Right forelimb (tissue), 1 donor: ENCODE measurements at places on chromosomes 7 and 10.

DNA sequence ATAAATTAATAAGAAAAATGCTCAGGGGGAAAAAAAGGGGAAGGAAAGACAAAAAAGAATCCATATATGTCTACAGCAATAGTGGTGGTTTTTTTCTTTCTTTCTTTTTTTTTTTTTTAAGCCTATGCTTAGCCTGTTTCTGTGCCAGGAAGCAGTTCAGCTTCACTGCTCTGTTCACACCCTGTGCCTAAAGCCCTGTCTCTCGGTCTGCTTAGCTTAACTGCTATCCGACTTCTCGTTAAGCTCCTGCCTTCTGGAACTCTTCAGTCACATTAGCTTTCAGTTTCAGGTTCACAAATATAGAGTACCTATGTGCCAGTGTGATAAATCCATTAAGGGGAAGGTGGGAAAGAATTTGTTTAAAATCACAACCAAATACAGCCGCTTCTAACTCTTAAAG, 26.5 kb upstream of the NRG3 start:
- DNase-seq, result no peak

- no peak for DNase-seq
Observed at GRCh38 chr7:104981672-104982037, 32.4 kb upstream of the KMT2E start.

DNA sequence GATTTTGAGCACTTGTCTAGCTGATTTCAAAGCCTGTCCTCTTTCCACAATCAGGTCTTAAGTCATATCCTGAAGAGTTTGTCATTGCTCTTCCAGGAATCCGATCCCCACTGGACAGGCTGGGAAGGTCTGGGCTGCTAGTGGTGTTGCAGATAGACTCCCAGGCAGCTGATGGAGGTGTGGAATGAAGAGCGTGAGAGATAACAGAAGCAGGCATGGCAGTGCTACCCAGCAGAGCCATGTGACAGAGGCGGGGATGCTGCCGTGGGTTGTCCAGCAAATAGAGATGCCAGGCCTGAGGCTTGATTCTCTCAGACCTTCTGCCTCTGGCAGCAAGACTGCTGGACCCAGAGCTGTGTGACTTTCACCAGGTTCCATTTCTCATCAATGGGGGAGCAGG, 116.5 kb upstream of the EEPD1 start:
- no peak for DNase-seq

- DNase-seq, result peak; percentile 77
Observed at GRCh38 chr10:29496341-29497162, 138.2 kb downstream of the SVIL start.

DNA sequence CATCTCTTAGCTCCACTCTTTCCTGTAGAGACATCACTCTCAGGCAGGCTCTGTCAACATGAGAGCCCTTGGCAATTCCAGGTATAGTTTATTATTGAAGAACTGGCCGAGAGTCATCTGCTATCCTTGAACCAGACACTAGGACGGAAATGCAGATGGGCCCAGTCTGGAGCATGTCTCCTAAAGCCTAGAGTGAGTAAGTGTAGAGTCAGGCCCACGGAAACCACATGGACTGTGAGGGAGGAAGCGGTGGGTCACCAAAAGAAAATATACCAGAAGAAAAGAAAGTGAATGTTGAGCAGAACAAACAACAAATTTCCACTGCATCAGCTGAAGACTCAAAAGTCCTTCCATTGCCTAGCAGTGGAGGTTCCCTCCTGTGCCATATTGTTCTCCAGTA, 15.7 kb upstream of the RELN start:
- no peak for DNase-seq

DNA sequence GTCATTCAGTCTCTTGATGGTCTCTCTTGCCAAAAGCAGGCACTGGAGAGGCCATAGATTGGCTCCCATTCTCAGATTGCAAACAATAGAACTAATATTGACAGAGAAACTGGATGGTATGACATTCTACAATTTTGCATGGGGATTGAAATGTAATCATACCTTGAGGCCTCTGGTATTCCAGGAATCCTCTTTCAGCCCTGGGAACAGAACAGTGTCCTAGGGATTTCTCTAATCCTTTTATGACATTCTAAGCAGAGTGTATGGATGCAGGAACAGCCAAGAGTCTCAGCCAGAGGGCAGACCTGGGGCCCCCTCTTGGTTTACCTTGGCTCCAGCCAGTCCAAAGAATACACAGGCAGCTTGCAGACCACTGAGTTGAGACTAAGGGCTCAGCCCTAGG, 206.4 kb downstream of the KCNMA1 start:
- no peak for DNase-seq

- no peak for DNase-seq
Observed at GRCh38 chr10:123640016-123640535, 26.1 kb upstream of the GPR26 start.

- DNase-seq, result no peak
Observed at GRCh38 chr10:89845541-89846280, 144.3 kb downstream of the KIF20B start.

GRCh38 chr10:100114976-100115770, 33.5 kb upstream of the CPN1 start:
- DNase-seq, result peak; percentile 48

- DNase-seq, result no peak
Observed at GRCh38 chr10:9362721-9363120, 1308.2 kb downstream of the GATA3 start.

- DNase-seq, result no peak
Observed at GRCh38 chr10:60537697-60538096, 148.0 kb upstream of the ANK3 start.

DNA sequence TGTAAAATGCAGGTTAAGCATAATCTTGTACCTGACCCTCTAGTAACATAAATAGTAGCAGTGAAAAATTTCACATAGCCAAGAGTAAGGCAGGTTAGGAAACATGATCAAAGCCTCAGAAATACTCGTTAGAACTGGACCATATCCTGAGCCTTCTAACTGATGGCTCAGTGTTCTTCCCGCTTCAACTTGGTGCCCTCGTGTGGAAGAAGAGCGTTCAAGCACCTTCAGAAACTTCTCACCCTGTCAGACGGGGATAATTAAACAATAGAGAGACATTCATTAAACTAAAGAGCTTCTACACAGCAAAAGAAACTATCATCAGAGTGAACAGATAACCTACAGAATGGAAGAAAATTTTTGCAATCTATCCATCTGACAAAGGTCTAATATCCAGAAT, 124.5 kb downstream of the MYOF start:
- no peak for DNase-seq

GRCh38 chr10:6249698-6250097, 47.0 kb downstream of the PFKFB3 start:
- no peak for DNase-seq

DNA sequence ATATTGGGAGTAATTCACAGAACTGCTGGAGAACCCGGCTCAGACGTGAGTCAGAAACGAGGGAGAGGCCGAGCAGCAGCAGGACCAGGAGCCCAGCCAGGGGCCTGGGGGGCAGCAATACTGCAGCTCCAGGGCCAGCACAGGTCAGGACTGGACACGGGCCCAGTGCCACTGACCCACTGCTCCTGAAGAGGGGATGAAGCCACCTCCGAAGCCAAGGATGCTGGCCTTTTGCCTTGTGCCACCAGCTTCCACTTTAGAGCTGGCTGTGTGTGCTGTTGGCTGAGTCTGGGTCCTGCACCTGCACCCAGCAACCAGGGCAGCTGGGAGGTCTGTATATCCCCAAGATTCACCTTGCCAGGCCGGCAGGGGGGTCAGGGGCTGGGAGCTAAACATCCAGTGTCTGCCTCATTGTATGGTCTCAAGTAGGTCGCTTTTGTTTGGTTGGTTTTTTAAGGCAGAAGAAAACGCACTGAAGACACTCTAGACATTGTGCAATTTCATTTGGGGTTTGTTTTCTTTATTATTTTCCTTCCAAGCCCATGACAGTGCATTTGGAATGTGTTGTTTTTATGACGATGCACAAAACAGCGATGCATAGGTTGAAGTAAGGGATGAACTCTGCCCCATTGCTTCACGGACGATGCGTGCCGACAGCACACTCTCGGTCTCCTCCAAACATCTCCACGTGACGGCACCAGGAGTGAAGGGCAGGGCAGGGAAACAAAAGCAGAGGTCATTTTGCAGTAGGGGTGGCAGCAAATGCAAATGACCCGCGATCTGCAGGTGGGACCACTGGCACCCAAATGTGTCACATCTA, 27.7 kb upstream of the INSIG1 start:
- no peak for DNase-seq
